Smooth muscle cell of the pulmonary artery (primary cell): ENCODE measurements at places on chromosomes 13 and 19. TPM values are rescaled to one million over a fixed set of nuclear protein-coding genes. Genes with fewer than 3 reads are reported as not detected.

The OVOL3 gene
- not detected in 2 replicates for total RNA-seq

The TRPC4 gene
- total RNA-seq = 6.9 and 32.5 TPM in 2 replicates

The SLC25A41 gene
- total RNA-seq = 0.07 TPM in 1 of 2 replicates, not detected in the other

The ITGBL1 gene
- total RNA-seq = 255 and 305 TPM in 2 replicates

The TINCR gene
- total RNA-seq = 0.13 and 0.66 TPM in 2 replicates
